Diencephalon (tissue), 1 donor: ENCODE measurements at places on chromosomes 7 and 10. TPM values are rescaled to one million over a fixed set of nuclear protein-coding genes. Genes with fewer than 3 reads are reported as not detected.

MARCHF5 gene
- 24.0 TPM for total RNA-seq

ADD3 gene
- total RNA-seq, result 197 TPM

TPK1 gene
- 11.5 TPM for total RNA-seq

PTPN20 gene
- total RNA-seq, result 34.8 TPM

IDI2 gene
- total RNA-seq, result not detected
